Putamen (tissue), 1 donor: ENCODE measurements at places on chromosomes 12 and 14.

DNA sequence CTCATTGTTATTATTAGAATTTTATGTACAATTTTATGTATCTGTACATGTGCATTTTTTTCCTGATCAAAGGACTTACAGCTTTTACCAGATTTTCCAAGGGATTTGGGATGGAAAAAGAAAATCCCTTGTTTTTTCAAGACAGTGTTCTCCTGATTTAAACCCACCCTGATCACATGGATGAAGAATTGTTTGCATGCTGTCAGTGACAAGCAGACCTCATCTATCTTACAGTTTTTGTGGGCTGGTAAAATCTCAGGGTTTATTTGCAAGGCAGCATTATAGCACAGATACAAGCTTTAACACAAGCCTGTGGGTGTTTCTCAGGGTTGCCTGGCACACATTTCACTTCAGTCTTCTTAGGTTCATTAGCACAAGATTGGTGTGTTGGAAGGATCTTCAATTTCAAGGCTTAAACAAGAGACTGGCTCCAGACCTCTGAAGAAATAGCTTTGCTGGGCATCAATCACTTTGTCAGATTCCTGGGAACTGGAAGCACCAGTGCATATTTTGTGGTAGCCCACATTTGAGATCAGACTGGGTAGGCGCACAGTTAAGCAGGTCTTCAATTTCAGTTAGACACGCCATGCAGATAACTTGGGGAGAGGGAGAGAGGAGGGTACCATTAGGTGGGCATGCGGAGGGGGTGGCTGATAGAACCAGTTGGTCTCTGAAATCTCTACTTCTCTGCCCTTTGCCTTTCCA is 118.0 kb downstream of the TBX5 start:
- no peak for DNase-seq

DNA sequence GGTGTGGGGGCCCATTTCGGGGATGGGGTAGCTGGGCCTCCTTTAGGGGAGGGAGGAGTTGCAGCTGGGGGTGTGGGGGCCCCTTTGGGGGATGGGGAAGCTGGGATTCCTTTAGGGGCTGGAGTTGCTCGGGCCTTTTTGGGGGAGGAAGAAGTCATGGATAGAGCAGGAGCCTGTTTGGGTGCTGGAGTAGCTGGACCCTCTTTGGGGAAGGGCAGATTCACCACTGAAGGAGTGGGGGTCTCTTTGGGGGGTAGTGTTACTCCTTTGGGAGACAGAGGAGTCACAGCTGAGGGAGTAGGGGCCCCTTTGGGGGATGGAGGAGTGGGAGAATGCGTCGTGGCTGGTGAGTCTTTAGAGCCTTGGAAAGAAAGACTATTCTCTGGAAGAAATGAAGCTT is 6.5 kb downstream of the NACA start:
- DNase-seq: no peak

- DNase-seq: no peak
Observed at GRCh38 chr12:23049180-23049579, 424.2 kb downstream of the ETNK1 start.

DNA sequence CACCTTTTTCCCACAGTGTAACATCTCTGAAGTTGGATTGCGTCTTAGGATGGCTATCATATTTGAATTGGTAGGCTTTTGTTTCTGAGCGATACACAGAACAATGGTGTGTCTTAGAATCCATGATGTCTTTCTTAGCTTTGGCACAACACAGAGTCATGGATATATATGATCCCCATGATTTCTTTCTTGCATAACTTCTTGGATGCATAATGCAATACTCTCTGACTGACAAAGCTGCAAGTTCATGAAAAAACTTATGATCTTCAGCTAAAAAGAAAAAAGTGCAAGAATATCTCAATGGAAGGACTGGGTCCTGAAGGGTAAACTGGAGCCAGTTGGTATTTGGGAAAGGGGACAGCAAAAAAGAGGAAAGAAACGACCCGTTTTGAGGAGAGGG is 48.1 kb downstream of the VWF start:
- DNase-seq: no peak

DNA sequence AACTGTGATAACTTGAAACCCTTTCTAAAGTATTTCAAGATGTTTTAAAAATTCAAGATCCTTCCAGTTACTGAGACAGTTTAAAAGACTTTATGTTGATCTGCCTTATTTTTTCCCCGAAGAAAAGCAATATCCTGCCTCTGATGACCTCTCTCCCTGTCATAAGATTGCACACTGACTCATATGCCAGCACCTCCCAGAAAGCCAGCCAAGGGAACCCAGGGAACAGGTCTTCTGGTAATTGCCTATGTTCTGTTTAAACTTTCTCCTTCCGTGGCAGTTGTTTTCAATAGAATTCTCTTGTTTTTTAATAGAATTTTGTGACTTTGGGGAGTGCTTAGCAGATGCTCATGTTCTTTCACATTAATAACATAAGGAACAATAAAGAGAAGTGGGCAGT is 300.2 kb upstream of the PRKD1 start:
- DNase-seq: no peak

DNA sequence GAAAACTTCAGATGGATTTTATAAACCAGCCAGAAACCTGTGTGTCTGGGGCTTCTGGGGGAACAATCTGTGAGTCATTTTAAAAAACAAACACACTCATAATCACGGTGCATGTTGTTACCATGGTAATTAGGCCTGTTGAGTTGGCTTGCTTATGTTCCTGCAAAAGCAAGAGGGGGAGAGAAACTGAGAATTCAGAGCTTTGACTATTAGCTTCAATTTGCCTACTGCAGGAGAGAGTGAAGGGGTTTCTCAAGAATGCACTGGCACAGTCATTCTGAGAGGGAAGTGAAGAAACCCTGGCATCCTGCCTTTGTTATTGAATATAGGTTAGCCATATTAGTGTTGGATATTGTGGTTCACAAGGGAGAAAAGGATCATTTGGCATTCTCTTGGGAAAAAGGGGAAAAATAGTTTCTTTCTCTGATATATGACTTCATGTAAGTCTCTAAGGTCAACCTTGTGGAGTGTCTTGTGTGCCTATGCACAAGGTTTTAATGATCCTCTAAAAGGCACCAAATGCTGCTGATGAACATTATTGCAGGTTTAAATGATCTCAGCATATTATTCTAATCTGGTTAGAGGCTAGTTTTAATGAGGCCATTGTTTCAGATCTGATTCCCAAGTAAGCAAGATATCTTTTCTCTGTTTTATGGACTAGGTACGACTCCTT is 12.9 kb downstream of the GNG2 start:
- DNase-seq: no peak

GRCh38 chr12:101920906-101921305 is 43.5 kb downstream of the DRAM1 start:
- DNase-seq: no peak

- DNase-seq: no peak
Observed at GRCh38 chr14:103881268-103882201, 34.2 kb upstream of the PPP1R13B start.

DNA sequence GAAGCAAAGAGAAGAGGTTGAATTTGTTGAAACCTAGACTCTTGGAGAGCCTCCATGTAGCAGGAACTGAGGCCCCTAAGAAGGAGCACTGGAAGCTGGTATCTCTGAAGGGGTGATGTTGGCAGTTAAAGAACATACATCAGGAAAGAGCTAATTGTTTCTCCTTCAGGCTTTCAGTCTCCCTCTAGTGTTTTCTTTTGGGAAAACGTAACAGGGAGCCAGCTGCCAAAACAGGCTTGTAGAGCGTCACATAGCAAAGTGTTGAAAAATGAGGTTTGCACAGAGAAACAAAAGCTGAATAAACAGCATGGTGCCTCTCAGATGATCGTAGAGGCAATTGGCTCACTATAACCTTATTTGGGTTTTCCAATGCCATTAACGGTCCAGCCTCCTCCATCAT is 46.9 kb upstream of the CAND1 start:
- no peak for DNase-seq

GRCh38 chr12:65896743-65897142 is 72.5 kb downstream of the HMGA2 start:
- no peak for DNase-seq

DNA sequence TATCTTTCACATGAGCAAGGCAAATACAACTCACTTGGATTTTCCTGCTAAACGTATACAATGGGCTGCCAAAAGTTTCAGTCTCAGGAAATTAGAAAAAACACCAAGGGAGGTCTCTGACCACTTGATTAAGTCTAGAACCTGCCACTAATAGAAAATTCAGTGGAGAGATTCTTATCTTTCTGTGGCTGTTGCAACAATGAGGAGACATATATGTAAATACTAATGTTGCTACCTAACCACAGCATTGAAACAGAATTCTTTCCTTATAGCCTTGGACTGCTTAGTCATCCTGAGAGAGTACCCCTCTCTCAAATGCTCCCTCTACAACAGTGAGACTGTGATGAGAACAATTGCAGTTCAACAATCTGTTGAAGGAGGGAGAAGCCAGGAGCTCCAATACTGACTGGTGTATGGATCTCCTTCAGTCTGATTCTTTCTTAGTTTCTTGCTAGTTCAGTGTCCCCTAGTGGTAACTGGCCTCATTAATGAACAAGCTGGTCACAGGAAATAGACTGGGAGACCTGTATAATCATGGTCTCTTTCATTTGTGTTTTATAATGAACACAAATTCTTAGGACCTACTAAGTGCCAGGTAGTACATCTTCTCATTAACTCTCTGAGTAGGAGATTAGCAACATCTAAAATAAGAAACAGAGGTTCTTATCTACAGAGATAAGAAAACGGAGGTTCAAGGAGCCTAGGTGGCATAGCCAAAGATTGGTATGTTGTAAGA is 164.5 kb downstream of the SLC38A4 start:
- DNase-seq: peak; percentile 53

GRCh38 chr12:132559652-132560363 is 50.6 kb downstream of the LRCOL1 start:
- peak; percentile 23 for DNase-seq

DNA sequence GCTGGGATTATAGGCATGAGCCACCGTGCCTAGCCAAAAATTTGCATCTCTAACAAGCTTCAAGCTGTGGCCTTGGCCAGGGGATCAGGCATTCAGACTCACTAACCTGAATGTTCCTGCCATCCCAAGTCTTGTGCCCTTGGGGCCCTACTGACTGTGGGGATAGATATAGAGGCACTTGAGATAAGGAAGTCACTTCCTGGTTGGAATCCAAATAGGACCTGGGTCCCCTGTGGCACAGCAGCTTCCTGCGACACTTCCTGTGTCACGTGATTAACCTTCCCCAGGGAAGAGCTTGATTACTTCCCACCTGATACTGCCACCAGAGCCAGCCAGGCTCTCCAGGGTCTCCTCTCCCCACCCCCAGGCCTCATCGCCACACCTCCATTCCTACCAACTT is 128.2 kb downstream of the BCL11B start:
- DNase-seq: no peak

GRCh38 chr12:51108136-51108535 is 24.7 kb upstream of the CSRNP2 start:
- no peak for DNase-seq

- DNase-seq: no peak
Observed at GRCh38 chr12:124279846-124280360, 15.0 kb upstream of the RFLNA start.

GRCh38 chr12:34396006-34396860 is 373.9 kb downstream of the ALG10 start:
- DNase-seq: no peak

GRCh38 chr12:69553628-69554248 is 31.5 kb upstream of the CCT2 start:
- peak; percentile 41 for DNase-seq

- DNase-seq: peak; percentile 82
Observed at GRCh38 chr12:7638760-7639555, 26.8 kb downstream of the APOBEC1 start.

DNA sequence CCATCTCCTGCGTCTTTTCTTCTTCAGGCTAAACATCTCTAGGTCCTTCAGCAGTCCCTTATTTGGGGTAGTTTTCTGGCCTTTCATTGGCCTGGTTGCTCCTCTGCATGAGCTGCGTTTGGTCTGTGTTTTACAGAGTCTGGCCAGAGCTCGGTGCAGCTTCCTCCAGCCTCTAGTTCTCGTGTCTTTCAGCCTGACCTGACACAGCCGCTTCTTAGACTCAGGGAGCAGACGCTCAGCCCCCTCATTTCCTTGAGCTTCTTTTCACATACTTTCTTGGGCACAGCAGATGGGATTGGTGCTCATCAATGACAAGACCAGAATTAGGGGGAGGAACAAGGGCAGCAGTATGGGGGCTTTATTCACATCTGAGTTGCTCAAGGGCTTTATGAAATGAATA is 13.6 kb upstream of the GSG1 start:
- DNase-seq: no peak

DNA sequence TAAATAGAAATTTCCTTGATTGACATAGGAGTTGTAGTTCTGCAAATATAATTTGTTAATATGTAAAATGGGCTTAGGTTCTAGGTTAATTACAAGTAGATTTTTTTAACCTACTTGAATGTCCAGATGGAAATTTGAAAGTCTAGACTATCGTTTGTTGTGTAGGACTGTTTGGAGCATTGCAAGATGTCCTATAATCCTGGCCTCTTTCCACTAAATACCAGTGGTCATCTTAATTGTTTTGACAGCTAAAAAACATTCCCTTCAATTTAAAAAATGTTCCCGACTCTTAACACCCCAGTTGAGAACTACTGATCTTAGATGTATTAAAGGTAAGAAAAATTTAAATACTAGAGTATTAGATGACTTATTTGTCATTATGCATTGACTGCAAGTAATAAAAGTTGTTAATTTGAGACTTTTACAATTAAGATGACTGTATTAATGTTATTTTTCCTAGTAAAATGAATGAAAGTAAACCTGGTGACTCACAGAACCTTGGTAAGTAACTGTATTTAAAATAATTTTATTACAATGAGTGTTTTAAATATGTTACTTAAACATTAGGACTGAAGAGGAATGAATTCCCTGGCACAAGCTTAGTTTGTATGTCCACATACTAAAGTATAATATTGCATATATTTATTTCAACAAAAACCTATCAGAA is 21.8 kb downstream of the G2E3 start:
- no peak for DNase-seq

DNA sequence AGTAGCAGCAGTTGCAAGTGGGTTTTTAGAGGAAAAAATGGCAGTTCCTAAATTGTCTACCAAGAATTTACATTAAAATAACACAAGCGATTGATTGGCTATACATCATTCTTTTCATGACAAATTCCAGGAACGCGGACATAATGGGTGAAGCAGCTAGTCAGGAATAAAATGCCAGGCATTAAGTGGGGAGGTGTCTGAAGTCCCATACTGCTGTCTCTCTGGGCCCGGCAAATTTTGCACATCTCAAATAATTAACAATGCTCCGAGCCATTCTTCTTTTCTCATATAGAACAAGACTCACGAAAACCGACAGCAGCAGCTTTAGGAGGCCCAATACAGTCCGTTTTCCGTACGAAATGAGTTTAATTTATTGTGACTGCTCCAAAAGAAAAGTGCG is 696 bp downstream of the RPL36AL start:
- no peak for DNase-seq

DNA sequence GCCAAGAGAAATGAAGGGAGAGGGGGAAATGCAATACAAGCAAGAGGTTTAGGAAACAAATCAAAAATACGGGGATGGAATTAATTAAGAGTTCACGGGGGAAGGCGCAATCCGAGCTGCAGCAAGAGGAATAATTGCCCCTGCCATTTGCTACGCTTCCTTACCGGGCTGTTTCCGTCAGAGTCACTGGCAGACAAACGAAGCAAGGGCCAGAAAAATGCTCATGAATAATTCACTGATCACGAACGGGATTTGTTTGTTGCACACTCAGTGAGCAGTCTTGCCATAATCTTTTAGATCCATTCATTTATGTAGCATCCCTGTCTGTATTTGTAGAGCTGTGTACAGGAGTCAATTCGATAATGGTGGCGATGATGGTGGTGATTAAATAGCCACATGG is 39.0 kb downstream of the PLXNC1 start:
- peak; percentile 31 for DNase-seq

GRCh38 chr14:50798048-50798421 is 32.9 kb downstream of the NIN start:
- DNase-seq: no peak
